ENCODE measurements at places on chromosomes 6 and 20.
A peak's percentile ranks its signal among the peaks of the same experiment; 100 is the strongest.

GRCh38 chr20:52191132-52191915 is at the start of gene ZFP64:
Gene ZFP64 (minus strand): TSS chr20:52191779. CDS start chr20:52191636, 143 bp downstream.
- peak; percentile 96 for DNase-seq

DNA sequence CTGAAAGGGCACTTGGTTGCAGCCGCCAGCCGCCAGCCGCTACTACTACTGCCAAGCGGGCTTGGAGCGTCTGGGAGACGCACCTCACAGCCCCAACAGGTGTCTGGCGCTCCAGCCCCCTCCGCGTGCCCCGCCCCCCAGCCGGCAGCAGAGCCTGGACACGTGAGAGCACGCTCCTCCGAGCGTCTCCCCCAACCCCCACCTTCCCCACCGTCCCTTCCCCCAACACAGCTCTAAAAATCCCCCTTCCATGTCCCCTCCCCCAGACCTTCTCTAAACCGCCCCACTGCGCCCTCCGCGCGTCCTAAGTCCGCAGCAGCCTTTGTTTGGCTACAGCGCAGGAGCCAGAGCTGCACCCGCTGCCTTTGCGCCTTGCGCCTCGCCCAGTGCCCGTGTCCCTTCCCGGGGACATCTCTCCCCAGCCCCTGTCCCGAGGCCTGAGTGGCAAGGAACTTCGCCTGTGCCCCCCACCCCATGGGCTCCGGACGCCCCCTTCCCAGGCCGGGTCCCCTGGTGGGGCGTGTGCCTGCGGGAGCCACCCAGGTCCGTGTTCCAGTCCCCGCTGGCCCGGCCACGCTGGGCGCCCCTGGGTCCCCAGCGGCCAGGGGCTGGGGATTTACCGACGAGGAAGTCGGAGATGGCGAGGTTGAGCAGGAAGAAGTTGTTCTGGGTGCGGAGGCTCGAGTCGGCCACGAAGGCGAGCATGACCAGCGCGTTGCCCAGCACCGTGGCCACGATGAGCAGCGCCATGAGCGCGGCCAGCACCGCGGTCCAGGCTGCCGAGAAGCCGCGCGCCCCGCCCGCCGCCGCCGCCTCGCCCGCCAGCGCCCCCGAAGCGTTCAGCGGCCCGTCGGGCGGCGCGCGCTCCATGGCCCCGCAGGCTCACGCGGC is 732 bp downstream of the HRH3 start:
- no peak for DNase-seq

DNA sequence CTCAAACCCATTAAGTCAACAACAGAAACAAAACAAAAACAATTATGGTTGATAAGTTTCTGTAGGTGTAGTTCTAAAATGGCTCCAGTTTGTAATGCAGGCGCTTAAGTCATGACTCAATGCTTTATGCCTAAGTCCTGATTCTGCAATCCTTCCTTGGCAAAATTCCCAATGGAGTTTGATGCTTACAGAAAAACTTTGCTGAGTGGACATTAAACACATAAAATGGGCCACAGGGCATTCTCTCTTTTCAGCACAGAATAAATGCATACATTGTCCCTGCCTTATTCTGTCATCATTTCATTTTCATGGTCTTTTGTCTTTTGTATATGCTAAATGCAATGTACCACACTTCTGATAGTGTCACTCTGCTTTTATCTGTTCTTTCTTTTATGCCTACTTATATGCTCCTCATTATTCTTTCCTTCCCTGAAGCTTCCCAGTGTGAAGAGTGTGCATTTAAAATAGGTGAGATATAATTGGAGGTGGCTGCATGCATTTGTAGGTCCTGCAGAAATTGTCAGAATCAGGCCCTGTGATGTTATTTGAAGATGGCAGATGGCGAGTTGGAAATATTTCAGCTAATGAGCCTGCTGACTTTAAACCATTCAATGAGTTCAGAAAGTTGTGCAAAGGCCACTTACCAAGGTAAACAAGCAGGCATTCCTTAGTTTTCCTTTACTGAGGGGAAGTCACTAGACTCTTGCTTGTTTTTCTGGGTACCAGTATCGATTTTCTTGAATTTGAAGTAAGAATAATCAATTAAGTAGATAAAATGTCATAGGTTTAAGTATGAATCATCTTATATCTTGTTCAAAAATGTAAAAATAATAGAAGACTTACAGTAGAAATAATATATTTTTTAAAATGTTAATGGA is 313.1 kb downstream of the TRDN start:
- DNase-seq, result no peak

DNA sequence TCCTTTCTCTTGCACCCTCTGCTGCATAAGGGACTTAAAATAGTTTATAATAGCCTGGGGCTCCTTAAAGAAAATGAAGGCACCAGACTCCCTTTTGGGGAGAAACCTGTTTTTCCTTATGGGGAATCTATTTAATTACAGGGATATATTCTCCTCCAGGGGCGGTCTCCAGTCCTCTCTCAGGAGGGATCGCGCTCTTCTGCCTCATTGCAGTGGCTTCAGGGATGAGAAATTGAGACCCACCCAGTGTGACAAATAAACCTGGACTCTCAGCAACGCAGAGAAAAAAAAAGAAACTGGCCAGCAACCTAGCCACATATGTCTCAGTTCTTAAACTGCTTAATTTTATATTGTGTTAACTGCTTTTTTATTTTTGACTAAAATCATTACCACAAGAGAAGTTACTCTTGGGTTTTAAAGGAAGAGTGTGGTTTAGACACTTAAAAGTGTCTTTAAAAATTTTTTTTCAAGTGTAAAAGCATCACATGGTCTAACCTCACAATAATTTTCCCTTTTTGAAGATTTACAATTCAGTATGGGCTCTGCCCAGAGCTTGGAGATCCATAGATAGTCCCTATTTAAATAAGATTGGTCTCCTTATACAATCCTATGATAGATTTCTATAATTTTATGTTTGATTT is 11.7 kb upstream of the GOPC start:
- DNase-seq, result no peak

DNA sequence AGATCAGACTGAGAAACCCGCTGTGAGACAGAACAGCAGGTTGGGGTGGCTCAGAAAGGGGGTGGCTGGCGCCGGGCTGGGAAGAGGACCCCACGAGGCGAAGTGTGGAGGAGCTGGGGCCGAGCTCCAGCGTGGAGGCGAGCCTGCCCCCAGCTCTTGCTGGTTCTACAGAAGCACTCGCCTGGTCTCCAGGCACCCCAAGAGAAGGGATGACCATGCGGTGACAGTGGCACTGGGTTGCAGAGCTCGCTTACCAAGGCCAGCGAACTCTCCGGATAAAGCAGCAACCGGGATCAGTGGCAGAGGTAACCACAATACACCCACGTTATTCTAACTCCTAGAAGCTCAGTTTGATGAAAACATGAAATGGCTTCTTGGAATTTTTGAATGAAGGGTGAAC is 26.5 kb downstream of the THBS2 start:
- DNase-seq, result no peak

- no peak for DNase-seq
These were observed 46.8 kb downstream of the EIF2S2 start for GRCh38 chr20:34065260-34065659.

DNA sequence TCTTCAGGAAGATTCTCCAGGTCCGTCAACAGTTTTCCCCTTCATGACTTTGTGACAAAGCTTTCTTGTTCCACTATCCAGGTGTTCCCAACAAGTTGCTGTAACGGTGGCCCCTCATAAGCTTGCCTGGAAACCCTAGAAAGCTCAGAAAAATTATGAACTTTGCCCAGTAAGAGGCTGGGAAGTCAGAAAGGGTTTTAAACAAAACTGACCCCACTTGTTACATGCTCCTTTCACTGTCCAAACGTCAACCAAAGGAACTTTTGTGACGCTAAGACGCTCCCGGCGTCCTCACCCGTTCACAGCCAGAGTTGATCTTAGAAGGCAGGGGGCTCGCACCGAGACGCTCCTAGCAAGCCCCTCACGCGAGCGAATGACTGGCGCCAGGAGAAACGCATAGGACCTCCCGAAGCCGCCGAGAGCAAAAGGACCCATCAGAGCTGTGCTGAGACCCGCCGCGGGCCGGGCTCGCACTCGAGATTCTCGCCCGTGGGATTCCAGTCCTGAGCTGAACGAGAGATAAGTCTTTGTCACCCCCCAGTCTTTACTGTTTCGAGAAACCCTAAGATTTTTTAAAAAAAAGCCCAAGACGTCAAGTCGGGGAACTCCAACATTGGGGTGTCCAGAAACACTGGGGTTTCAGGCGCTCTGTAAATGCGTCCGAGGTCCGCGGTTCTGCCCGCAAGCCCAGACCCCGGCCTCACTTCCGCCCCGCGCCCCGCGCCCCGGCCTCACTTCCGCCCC is 544 bp upstream of the ACAT2 start:
- DNase-seq, result no peak

GRCh38 chr20:63873477-63873971 is 8.5 kb downstream of the TPD52L2 start:
- DNase-seq, result no peak

GRCh38 chr6:99603421-99604165 is 3.0 kb upstream of the PRDM13 start:
- DNase-seq, result no peak

Data from muscle of back (tissue), 13 donors.